ENCODE measurements at places on chromosomes 5 and 9.
A peak's percentile ranks its signal among the peaks of the same experiment; 100 is the strongest.

GRCh38 chr5:57231607-57232006 is 57.7 kb downstream of the GPBP1 start:
- DNase-seq, result no peak

DNA sequence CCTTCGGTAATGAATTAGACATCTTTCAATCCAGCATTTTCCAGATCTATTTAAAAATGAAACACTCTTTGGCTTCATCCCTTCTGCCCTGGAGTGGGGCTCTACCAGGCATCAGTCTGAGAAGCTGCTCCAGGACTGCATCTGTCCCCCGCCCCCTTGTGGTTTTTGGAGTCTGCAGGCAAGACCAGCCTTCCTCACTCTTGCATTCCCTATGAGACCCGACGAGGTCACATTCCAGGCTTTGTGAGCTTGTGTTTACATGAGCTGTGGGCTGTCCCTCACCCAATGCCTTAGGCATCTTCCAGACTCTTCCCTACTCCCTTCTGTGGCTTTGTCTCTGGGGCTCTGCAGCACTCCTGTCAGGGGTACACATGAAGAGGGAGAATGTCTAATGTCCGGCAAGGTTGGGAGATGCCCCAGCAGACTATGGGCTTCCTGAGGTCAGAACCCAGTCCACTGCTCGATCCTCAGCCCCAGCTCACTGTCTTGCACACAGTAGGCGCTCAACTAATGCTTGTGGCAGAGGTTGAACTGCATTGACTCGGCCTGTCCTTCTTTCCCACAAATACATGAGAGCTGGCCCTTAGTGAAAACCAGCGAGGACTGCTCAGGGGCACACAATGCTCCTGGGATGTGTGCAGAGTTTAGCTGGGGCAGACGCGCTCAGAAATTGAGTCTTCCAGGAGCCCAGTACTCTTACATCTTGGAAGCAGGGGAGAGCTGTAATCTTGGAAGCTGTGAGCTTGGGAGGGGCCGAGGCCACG is 11.7 kb upstream of the GADD45G start:
- no peak for DNase-seq

DNA sequence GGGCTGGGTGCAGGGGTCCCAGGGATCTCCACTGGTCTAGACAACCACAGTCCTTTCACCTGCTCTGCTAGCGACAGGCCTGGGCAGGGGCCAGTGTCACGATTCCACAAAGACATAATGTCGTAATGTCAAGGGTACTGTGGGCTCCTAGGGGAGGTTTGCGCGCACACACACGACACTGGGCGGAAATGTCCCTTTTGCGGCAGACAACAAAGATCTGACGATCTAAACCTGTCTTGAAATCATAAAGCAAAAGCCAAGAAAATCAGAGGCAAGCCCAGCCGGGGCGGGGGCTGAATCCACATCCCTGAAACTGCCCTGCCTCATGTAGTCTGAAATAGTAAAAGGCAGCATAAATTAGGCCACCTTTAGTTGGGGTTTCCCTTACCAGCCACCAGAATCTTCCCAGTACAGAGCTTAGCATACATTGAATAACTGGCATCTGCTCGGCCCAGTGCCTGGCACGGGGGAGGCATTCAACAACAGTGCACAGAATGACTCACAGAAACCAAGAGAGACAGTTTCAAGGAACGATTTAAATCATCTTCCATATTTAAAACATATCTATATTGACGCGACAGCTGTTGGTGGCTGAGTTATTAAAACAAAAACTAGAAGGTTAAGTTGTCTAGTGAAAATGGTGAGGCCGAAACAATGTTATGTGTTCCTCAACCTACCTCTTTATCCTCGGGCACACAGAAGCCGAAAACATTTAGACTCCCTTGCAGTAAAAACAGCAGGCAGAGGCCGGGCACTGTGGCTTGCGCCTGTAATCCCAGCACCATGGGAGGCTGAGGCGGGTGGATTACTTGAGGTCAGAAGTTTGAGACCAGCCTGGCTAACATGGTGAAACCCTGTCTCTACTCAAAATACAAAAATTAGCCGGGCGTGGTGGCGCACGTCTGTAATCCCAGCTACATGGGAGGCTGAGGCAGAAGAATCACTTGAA is 151.0 kb downstream of the MYO10 start:
- peak; percentile 69 for DNase-seq

DNA sequence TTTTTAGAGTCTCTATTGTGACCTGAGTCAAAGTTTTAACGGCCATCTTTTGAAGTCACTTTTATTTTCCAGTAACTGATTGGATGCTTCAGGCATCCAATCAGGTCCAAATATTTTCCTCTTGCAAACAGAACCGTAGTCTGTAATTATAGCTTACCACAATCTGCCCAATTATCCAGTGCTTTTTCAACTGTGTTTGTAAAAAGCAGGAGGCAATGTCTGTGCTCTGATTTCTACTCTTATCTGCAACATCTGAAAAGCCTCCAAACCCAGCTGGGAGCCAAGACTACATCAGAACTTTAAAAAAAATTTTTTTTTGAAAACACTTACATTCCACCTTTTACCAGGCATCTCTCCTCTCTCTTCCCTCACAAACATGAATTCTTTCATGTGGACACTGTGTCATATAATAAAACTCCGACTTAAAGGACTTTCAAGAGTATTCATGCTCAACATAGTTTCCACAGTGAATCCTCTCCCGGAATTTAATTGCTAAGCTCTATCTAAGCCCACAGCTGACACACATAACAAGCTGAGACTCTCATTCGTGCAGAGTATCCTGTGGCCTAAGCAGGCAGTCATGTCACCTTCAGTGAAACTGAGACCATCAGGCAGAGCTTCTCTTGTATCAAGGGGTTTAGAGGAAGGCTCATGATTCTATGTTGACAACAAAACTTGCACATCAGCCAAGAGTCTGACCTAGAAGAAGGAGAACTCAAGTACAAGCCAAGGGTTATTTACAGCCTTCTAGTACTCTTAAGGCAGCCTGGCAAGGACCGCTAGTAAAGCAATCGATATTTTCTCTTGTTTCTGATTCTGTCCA is 272.7 kb downstream of the TLE1 start:
- DNase-seq, result no peak

- no peak for DNase-seq
Observed at GRCh38 chr5:163766936-163767670, 261.7 kb downstream of the MAT2B start.

All from activated T-cell treated with anti-CD3 and anti-CD28 coated beads, Interleukin-2, amount 50 U/mL, for 72 hours (primary cell).